ENCODE measurements at places on chromosomes 7 and 10.

DNA sequence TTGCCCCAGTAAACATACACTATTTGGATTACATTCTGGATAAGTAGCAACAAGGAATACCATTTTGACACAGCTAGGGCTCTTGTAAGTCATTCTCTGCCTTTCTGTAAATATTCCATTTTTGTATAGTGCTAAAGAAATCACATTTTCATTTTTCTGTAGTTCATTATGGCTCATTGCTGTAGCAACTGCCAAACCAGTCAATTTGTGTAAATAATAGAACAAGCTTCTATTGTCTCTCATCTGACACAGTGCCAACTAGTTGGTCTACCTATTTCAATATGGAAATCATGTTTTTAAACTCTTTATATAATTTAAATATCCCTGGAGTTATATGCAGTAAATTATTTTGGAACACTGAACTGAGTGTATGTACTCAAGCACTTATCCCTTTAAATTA lies 193.7 kb downstream of the RELN start:
- no peak for DNase-seq

DNA sequence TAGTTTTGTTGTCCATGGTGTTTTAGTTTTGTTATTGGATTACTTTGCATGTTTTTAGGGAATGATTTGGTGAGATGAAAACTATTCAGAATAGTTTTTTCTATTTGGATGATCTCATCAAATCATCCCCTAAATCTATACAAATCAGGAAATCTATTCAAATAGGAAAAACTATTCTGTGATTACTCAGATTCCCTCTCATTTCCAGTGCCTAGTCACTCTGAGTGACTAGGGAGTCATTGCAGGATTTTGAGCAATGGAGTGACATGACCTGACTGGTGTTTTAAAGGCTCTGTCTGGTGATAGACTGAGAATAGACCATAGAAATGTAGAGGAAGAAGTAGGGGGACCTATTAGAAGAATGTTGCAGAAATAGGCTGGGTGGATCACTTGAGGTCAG lies 72.4 kb downstream of the TPST1 start:
- DNase-seq: no peak

DNA sequence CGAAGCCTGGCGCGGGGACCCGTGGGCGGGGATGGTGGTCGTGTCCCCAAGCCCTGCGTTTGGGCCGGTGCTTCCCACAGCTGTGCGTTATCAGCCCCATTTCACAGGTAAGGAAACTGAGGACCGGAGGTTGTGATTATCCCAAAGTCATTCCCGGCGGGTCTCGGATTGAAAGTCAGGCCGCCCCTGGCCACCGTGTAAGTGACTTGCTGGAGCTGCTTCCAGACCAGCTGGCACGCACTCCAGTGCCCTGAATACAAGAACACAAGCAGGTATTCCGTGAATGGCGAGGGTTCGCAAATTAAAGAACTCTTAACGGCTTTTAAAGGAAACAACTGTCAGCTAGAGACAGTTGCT lies 675 bp upstream of the ATE1 start:
- DNase-seq: no peak

- no peak for DNase-seq
Measured at GRCh38 chr7:117756586-117757085, 116.6 kb downstream of the CTTNBP2 start.

GRCh38 chr10:126661841-126662515 lies 8.5 kb downstream of the C10orf90 start:
- no peak for DNase-seq

DNA sequence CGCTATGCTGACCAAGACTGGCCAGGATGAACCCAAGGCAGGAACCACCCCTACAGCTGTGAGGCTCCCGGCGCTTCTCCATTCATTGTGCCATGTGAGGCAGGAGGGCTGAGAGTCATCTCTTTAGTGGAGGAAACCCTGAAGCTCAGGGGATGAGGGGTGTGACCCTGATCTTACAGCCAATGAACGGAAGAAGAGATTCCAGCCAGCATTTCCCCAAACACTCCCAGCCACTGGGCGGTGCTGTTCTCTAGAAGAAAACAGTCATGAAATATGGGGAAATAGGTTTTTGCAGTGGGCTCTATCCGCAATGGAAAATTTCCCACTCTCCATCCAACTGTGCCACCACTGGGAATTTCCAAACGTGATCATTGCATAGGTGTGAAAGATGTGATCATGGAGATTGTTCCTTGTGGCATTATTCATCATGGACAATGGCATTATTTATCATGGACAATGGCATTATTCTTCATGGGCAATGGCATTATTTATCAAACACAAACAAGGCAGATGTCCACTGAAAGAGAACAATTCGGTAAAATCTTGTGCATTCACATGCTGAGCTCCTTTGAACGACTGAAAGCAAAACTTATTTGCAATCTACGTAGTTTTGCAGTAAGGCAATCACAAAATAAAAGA lies 14.0 kb upstream of the SLC18A2 start:
- peak; percentile 79 for DNase-seq

DNA sequence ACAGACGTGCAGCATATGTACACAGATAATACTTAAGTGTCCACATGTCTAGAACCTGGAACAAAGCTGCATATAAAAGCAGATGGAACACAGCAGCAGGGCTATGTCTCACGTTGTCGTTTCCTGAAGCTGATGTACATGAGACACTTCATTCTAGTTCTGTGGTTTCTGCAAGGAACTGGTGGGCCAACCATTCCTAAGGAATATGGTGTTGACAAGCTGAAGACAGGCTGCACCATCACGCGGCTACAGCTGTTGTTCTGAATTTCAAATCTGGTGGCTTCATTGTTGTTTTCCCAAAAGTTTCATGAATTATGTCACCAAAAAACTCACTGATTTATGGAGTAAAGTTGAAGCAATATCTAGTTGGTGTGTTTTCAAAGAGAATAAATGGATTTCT lies 33.7 kb downstream of the PRKAG2 start:
- DNase-seq: no peak

DNA sequence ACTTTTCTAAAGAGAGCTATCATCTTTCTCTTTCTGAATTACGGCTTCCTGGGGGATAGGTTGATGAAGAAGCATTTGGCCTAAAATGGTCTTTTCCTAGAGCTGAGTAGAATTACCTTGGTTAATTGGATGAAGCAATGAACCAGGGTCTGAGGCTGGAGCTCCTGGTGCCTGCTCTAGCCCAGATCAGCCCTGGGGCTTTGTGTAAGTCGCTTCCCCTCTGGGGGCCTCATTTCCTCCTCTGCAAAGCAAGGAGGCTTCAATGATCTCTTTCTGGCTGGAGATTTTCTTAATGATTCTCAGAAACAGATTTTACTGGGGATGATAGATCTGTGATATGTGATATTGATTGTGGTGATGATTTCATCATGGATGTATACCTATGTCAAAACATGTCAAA lies 3.5 kb upstream of the CPA2 start:
- DNase-seq: no peak

- DNase-seq: no peak
Measured at GRCh38 chr7:119802147-119802546, 470.8 kb upstream of the KCND2 start.

- DNase-seq: no peak
Measured at GRCh38 chr7:49014870-49015269, 90.5 kb downstream of the CDC14C start.

- DNase-seq: no peak
Measured at GRCh38 chr7:100358027-100358856, at the start of gene PILRB. Gene PILRB, plus strand, starts transcription at chr7:100358117. Its CDS starts 186 bp downstream, at chr7:100358303.

GRCh38 chr7:84821671-84822534 lies 365.0 kb downstream of the SEMA3D start:
- no peak for DNase-seq

GRCh38 chr7:49001610-49002033 lies 77.3 kb downstream of the CDC14C start:
- DNase-seq: peak; percentile 44

Data from common myeloid progenitor, CD34-positive (primary cell).